ENCODE measurements at places on chromosomes 16 and 17.
A peak's percentile ranks its signal among the peaks of the same experiment; 100 is the strongest.

DNA sequence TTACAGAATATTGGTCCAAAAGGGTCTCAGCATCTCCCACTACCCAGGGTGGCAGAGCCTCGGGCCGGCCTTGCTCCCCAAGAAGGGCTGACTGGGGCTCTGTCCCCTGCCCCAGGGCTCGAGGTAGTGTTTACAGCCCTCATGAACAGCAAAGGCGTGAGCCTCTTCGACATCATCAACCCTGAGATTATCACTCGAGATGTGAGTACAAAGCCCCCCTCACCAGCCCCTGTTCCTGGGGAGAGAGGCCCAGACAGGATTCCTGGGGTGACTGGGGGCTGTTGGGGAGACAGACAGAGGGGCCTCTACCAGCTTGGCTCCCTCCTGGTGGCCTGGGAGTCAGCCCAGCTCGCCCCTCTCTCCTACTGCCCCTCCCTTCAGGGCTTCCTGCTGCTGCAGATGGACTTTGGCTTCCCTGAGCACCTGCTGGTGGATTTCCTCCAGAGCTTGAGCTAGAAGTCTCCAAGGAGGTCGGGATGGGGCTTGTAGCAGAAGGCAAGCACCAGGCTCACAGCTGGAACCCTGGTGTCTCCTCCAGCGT is 6.1 kb upstream of the NLRC5 start:
- no peak for DNase-seq

DNA sequence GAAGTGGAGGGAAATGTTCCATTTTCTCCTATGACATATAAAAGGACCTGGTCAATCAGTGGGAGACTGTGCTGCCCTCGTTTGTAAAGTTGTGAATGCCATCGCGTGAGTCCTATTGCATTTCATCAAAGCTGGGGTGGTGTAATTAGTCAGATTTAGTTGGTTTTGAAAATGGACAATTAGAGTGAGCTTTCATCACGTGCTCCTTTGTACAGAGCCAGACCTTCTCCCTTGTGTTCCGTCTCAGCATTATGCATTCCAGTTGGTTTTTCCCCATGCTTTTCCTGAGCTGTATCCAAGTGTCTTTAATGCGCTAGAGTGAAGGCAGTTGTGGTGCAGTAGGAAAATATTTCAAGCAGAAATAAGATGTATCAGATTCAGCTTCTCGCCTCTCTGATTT is 10.4 kb downstream of the SEC14L1 start:
- no peak for DNase-seq

- DNase-seq: no peak
Measured at GRCh38 chr16:29996766-29997250, 767 bp downstream of the INO80E start.

GRCh38 chr17:77708936-77709335 is 249.6 kb upstream of the TNRC6C start:
- no peak for DNase-seq

DNA sequence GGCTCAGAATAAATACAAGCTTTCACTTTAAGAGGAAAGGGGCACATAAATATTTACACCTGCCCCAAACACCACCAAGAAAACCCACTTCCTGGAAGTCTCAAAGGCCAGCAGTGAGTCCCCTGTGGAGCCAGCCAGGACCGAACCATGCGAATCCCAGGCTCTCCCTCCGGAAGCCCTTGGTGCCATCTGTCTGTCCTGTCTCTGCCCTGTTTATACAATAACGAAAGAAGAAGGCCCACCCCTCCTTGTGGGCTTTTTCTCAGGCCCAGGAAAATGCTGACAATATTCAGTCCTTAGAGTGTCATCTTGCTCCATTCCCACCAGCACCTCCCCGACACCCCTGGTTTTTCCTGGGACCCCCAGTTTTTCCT is 3.6 kb upstream of the SLC6A4 start:
- DNase-seq: no peak

DNA sequence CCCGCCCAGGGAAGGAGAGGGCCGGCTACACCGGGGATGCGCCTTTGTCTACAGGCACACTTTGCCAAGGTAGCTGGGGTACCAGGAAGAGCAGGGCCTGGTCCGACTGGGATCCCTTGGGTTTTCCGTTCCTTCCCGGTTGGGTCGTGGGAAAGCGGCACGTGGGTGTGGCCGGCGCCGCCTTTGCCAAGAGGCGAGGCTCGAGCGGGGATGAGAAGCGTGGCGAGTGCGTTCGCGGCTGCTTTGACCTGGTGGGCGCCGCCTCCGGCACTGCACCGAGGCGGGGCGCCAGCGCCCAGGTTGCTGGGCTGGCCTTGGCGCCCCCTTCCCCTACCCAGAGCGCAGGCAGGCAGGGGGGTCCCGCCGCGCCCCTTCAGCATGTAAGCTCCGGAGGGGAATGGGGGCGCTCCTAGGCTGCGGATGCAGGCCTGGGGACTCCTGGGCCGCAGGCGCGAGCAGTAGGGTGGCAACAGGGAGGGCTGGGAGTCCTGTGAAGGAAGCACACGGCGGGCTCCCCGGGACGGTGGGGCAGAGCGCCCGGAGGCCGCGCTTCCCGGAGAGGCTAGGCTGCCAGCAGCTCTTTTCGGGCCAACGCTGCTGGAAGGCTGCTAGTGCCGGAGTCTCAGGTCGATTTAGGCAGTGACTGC is 2.0 kb downstream of the HAS3 start:
- DNase-seq: no peak

DNA sequence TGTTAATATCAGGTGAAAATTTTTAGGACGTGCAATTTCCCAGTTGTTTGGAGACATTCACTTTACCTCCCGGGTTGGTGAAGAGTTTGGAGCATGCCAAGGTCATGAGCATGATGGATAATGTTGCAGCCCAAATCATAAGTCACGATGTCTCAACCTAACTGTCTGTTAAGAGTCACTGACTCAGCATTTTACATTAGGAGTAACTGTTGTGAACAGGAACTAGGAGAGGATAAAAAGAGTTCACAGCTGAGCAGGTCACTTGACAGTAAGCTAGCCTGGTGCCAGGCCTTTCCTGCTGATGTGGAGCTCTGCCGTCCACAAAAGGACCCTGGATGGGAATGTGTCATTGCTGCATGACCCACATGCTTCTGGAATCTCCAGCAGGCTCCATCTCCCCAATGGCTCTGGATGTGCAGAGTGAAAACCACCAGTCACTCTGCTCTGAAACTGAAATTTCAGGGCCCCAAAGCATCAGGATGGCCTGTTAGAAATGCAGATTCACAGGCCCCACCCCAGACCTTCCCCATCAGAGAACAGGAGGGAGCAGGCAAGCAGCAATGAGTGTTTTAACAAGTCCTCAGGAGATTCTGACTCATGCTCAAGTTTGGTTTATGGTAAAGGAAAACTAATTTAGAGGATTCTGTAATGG is 371.6 kb upstream of the MAF start:
- no peak for DNase-seq

DNA sequence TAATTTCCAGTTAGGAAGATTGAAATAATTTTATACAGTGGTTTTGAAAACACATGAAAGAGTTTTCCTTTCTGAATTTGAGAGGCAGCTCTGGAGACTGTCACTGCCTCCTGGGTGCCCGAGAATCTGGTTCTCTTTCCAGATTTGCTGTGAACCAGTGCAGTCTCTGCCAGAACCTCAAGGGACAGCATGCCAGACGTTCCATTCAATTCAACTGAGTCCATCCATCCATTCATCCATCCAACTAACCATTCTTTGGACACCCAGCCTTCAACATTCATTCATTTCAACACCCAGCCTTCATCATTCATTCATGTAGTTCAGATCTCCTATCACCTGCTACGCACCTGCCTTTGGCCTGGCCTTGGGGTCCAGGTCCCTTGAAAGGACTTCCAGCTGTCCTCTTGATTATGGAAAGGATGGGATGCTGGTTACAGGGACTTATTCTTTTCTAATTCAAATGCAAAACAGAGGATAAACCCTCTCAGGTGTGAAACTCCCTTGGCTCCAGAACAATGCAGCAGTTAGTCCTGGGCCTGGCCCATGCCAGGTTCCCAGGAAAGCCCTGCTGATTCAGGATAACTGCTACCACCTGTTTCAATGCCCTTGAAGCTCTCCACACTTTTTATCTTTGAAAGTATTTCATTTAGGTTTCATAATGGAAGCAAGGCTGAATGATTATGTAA is 68.7 kb downstream of the WSCD1 start:
- DNase-seq: no peak

DNA sequence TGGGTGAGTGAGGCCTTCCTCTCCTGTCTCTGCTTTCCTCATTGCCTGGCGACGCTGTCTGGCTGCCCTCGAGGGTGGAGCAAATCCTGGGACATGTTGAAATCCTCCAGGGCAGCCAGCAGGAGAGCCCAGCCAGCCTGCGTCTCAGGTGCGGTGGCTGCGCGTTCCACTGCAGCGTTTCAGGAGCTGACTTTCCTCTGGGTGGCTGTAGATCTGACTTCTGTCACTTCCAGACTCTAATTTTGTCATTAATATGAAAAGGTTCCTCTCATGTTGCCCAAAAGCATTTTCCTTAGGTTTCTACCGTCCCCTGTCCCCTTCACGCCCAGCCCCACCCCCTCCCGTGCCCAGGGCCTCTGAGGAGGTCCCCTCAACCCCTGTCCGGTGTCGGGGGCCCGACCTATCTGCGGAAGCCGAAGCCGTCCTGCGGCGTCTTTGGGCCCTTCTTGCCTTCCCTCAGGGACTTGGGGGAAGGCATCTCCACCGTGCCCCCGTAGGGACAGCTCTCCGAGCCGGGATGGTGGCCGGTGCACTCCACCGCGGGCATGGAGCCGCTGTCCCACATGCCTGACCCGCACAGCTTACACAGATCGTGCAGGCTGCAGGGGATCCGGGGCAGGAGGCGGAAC is 95.1 kb downstream of the TBC1D16 start:
- no peak for DNase-seq

- DNase-seq: no peak
Measured at GRCh38 chr17:64155129-64155528, 25.2 kb upstream of the ERN1 start.

GRCh38 chr17:77254951-77255825 is 114.4 kb downstream of the SEC14L1 start:
- DNase-seq: no peak

DNA sequence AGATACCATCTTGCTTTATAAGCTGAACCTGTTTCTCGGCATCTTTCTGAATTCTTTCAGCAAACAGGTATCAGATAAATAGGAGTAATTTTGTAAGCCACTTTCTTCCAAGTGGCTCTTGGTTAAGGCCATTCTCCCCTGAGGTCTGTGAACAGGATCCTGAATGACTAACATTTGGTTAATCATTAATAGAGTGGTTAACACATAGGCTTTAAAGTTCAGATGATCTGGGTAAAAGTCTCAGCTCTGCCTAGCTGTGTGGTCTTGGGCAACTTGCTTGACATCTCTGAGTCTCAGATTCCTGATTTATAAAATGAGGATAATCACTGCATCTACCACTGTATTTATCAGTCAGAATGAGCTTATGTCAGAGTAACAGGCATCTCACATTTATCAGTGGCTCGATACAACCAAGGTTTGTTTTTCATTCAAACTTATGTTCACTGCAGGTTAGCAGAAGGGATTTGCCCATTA is 44.4 kb upstream of the ANKFN1 start:
- DNase-seq: no peak

DNA sequence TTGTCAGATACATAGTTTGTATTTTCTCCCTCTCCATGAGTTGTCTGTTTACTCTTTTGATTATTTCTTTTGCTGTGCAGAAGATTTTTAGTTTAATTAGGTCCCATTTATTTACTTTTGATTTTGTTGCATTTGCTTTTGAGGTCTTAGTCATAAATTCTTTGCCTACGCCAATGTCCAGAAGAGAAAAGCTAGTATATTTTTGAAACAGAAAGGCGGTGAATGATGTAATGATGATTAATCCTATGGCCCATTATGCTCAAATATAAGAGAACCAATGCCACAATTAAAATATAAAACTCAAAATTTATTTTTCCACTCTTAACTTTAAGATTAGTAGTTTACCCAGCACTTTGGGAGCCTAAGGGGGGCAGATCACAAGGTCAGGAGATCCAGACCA is 59.8 kb upstream of the SMIM36 start:
- DNase-seq: no peak

GRCh38 chr17:10756619-10757018 is 26.8 kb upstream of the TMEM220 start:
- DNase-seq: no peak

- no peak for DNase-seq
Measured at GRCh38 chr17:65898651-65899050, 293.3 kb downstream of the CEP112 start.

DNA sequence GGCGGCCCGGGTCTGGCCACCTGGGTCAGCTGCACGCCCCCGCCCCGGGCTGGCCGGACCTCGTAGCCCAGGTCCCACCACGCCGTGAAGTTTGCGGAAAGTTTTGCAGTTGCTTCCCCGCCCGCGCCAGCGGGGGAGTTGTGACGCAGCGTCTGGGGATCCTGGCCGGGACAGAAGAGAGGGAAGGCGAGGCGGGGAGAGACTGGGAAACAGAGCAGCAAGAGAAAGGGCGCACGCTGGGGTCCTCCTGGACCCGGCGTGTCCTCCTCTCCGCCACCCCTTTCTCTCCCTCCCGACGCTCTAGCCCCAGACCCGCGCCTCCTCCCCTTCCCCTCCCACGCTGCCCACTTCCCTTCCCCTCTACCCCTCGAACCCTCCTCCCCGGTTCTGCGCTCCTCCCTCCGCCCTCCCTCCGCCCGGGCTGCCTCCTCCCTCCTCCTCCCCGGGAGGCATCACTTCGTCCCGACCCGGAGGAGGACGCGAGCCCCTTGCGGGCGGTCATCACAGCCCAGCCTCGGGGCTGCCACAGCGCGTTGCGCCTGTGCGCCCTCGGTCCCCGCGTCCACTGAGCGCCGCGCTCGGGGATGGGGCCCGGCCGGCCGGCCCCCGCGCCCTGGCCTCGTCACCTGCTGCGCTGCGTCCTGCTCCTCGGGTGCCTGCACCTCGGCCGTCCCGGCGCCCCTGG is at the start of gene MRC2:
TSS of gene MRC2 (plus strand) at position 452 of the 685 bp plus-strand sequence. CDS start at position 585, 133 bp downstream.
- peak; percentile 78 for DNase-seq

- DNase-seq: no peak
Measured at GRCh38 chr17:33381201-33381600, 88.1 kb upstream of the ASIC2 start.

GRCh38 chr16:57472665-57473060 is 10.2 kb downstream of the POLR2C start:
- no peak for DNase-seq

- DNase-seq: no peak
Measured at GRCh38 chr17:16091773-16092172, 92.1 kb downstream of the TTC19 start.

DNA sequence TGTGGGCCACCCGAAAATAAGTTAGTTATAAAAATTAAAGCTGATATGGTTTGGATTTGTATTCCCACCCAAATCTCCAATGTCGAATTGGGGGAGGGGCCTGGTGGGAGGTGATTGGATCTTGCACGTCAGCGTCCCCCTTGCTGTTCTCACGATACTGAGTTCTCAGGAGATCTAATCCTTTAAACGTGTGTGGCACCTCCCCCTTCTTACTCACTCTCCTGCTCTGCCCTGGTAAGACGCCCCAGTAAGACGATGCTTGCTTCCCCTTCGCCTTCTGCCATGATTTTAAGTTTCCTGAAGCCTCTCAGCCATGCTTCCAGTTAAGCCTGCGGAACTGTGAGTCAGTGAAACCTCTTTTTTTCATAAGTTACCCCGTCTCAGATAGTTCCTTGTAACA is 35.4 kb downstream of the SYCE1L start:
- no peak for DNase-seq
